ENCODE measurements at places on chromosomes 2 and 18.

- DNase-seq: no peak
These were observed 238.6 kb downstream of the SEPTIN10 start for GRCh38 chr2:109375131-109375561.

- DNase-seq: no peak
These were observed 13.6 kb downstream of the DHRS9 start for GRCh38 chr2:169082995-169083394.

- DNase-seq: no peak
These were observed 120.1 kb downstream of the HIBCH start for GRCh38 chr2:190199530-190199929.

- no peak for DNase-seq
These were observed 25.0 kb downstream of the DCDC2C start for GRCh38 chr2:3728104-3729054.

GRCh38 chr2:26542194-26542455, 64.2 kb upstream of the OTOF start:
- no peak for DNase-seq

- no peak for DNase-seq
These were observed 72.2 kb downstream of the HDAC4 start for GRCh38 chr2:239328351-239329191.

DNA sequence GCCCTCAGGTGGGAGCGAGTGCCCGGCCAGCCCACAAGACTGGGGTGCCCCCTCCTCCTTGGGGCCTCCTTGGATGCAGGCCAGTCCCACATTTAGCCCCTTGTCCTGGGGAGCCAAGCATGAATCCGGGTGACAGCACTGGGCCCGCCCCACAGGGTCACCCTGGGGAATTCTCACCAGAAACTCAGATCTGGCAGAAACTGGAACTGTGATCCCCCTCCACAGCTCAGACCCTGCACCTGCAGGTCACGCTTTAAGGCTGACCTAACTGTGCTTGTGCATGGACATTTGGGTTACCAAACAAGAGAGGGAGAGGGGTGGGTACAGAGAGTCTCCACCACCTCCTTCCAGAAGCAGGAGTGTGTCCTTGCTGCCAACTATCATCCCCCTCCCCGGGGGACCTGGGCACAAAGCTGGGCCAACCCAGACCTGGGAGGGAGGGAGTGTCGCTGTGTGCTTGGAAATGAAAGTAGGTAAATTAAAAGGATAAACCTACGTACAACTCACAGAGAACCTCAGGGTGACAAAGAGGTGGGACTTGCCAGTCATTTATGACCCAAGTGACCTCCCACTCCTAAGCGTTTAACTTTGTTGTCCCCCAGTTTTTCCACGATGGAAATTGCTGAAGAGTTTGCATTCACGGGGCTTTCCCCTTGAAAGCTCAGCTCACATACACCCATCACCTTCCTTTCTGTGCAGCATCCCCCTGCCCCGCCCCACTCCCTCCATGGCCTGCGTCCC, 9.1 kb downstream of the ITM2C start:
- no peak for DNase-seq

- no peak for DNase-seq
These were observed 62.3 kb downstream of the ROCK1 start for GRCh38 chr18:21049306-21049705.

DNA sequence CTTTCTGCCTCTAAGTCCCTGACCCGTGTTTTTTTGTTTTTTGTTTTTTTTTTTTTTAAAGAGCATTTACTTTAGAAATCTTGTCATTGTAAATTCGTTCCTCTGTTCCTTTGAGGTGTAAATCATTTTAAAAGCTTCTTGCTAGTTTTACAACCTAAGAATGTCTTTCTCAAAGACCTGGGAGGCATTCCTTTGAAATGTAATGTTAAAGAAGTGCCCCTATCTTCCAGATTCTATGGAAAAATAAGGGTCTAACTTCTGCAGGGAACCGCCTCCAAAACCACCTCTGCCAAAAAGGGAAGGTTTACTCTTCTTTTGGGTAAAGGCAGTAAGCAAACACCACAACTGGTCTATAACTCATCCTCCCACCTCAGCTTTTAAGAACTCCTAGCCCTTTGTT, 259.6 kb upstream of the ZNF804A start:
- no peak for DNase-seq

DNA sequence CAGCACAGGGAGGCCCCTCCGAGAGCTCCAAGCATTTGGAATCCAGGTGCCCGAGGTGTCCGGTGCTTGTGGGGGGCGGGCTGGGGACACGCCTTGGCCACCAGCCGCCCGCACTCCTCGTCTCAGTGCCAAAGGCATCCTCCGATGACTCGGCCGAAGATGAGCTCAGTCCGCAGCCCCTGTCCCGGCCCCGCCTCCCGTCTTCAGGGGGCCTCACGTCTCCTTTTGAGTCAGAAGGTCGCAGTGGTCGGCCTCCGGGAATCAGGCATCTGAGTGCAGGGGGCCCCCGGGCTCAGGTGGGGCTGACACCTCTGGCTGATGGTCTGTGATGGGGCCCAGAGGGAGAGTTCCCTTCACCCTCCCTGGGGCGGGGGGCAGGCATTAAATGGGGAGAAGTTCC, 74.8 kb downstream of the NFATC1 start:
- DNase-seq: no peak

DNA sequence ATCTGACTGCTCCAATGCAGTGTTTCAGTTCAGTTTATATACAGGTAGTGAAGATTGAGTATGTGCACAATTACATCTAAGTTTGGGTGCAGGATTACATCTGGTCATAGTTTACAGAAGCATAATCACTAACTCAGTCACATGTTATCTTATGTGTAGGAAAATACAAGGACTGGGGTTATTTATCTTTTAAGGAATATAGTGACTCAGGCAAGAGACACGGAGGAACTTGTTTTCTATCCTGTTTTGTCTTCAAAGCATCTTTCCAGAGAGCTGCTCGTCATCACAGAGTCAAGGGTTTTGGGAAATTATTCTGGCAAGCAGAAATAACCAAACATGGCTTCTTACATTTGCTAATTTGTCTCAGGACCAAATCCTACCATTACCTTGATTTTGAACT, 1371.5 kb upstream of the TMEFF2 start:
- no peak for DNase-seq
